ENCODE measurements at places on chromosomes 12 and 14.

DNA sequence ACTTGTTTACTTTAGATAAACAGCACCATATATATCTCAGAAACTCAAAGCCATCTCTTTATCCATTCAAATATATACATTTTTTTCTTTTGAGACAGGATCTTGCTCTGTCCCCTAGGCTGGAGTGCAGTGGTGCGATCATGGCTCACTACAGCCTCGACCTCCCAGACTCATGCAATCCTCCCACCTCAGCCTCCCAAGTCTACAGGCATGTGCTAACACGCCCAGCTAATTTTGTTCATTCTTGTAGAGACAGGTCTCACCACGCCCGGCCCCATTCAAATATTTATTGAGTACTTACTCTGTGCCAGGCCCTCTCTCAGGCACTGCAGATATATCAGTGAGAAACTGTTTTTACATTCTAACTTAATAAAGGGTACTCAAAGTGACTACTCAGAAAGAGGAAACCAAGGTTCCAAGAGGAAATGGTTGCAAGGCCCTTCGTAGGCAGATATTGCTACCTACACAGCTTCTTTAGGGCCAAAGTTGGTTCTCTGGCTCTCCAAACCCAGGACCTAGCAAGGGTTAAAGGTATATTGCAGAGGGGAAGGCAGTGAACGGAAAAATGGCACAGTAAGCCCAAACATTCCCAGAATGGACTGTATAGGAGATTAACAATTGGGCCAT lies 2.9 kb downstream of the ATXN3 start:
- DNase-seq = no peak

DNA sequence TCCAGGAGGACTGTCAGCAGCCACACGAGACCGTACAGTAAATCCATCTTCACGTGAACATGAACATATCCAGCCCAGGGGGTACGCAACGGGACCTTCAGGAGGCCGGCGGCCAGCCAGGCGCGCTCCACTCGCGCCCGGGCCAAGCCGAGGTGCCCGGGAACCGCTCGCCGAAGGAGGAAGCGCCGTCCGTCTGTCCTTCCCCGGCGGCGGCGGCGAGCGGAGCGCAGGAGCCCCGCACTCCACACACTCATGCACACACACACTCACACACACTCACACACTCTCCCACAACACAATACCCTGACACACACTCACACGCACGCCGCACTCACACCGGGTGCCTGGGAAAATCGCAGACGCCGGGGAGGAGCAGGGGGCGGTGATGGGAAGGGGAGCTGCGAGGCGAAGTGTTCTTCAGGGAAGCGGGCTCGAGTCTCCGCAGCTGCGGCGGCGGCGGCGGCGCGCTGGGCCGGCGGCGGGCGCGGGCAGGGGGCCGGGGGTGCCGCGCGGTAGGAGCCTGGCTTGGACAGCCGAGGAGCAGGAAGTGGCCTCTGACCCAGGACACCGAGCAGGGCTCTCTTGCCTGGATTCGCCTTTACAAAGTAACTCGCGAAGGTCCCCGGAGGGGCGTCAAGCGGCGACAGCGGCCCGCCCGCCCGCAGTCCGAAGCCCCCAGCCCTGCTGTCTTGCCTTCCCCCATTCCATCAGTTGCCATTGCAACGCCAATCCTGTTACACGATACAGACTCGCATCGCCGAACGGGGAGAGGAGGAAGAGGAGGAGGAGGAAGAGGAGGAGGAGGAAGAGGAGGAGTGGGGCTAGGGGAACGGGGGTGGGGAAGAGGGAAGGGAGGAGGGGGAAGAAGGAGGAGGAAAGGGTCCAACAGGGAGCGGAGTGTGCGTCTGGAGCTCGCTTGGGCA lies 601 bp downstream of the MDGA2 start:
- no peak for DNase-seq

GRCh38 chr12:53483225-53483978 lies 15.9 kb downstream of the MAP3K12 start:
- no peak for DNase-seq

- DNase-seq = no peak
Measured at GRCh38 chr12:12700254-12700653, 4.3 kb upstream of the GPR19 start.

GRCh38 chr14:22003461-22003860 lies 329.8 kb upstream of the OR4E1 start:
- no peak for DNase-seq

DNA sequence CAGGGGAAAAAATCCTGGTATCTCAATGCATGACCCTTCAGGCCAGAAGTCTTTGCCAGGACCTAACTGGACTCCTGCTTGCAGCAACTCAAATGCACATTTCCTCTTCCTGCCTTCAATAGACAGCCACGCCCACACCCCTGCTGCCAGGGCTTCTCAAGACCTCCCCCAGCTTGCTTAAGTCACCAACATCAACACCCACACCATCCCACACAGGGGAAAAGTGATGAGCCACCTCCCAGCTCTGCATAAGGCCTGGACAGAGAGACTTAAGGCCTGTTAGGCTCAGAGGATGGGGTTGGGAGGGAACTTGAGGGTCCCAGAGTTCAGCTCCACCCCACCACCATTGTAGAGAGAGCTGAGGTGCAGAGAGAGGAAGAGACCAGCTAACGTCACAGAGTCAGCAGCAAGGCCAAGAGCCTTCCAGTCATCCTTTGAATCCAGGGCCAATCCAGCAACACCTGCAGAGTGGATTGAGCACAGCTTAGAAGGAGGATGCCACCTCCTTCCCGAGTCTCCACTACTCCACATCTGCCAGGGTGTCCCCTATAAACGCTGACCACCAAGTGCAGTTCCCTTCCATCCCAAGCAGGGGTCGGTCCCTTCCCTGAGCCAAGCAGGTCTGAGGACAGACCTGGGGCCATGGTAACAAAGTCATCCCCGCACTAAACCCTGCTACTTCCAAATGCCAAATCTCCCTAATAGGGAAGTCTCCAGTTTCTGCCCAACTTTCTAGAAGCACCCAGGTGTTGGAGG lies 50.0 kb downstream of the KDM2B start:
- DNase-seq = peak; percentile 64
